Pancreas (tissue), 10 donors: ENCODE measurements at places on chromosomes 11 and 22. TPM values are rescaled to one million over a fixed set of nuclear protein-coding genes. Genes with fewer than 3 reads are reported as not detected.
A peak's percentile ranks its signal among the peaks of the same experiment; 100 is the strongest.

CLTCL1 gene
- 2.3 TPM for total RNA-seq

APOBEC3H gene
- total RNA-seq, result 0.21 TPM

MUC6 gene
- 89.6 TPM for total RNA-seq

SYT12 gene
- 1.4 TPM for total RNA-seq

LARGE1 gene
- 15.7 TPM for total RNA-seq

MRGPRX4 gene
- total RNA-seq, result not detected

SCT gene
- 0.69 TPM for total RNA-seq

IGSF22 gene
- total RNA-seq, result 0.16 TPM

LSP1 gene
- total RNA-seq, result 2.8 TPM

- DNase-seq, result no peak
- no peaks in the 10 kb centered on the region for H3K36me3 ChIP-seq
- H3K4me3 ChIP-seq, result no peak overlapping the region
- no peak overlapping the region for H3K27ac ChIP-seq
- no peaks in the 10 kb centered on the region for H3K27me3 ChIP-seq
Observed at GRCh38 chr11:35487532-35488078, 37.8 kb downstream of the PAMR1 start.

DNA sequence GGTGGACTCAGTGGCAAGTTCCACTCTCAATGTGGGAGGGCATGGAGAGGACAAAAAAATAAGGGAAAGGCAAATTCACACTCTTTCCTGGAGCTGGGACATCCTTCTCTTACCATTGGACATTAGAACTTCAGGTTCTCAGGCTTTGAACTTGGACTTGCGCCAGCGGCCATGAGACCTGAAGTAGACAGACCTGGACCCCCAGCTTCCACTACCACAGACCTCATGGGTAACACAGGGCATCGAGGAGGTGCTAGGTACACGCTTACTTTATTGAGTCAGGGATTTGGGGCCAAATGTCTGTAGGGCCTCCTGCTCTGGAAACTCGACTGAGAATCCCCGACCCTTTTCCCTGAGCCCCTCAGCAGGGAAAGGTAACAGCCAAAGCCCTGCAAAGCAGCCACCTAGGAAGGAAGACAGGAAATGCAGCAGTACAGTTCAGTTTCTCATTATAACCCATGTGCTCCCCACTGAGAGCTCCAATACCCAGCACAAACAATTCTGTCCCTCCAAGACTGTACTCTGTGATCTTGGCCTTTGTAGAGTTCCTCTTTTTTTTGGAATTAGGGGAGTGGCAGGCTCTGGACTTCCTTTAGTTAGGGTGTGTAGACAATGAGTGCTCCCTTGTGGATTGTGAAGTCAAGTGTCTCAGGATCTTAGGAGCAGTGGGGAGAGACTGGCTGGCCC, 5.7 kb downstream of the CHRNA10 start:
- peaks cover 5% of the 10 kb centered on the region for H3K36me3 ChIP-seq
- no peaks in the 10 kb centered on the region for H3K4me1 ChIP-seq
- DNase-seq, result no peak
- H3K27ac ChIP-seq, result no peak overlapping the region

GRCh38 chr22:36520423-36520822, 8.5 kb downstream of the EIF3D start:
- DNase-seq, result no peak
- H3K27ac ChIP-seq, result no peak overlapping the region
- peaks cover 30% of the 10 kb centered on the region for H3K36me3 ChIP-seq
- H3K4me3 ChIP-seq, result no peak overlapping the region

DNA sequence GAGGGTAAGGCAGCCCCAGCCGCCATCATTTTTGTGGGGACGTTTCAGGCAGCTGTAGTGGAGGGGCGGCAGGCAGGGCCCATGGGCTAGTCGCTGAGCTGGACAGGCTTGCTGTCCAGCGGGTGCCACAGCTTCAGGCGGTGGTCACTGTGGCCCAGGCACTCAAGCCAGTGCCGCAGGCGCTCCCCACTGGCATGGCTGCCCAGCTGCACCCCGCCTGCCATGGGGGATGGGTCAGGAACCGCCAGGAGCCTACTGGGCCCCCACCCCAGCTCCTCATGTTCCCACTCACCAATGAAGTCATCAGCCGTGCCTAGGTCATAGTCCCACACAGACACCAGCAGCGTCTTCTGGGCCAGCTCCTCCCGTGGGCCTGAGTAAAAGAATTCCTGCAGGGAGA, 6.0 kb downstream of the NDUFV1 start:
- H3K4me3 ChIP-seq, result no peak overlapping the region
- peaks cover 15% of the 10 kb centered on the region for H3K36me3 ChIP-seq
- no peak overlapping the region for H3K27ac ChIP-seq

DNA sequence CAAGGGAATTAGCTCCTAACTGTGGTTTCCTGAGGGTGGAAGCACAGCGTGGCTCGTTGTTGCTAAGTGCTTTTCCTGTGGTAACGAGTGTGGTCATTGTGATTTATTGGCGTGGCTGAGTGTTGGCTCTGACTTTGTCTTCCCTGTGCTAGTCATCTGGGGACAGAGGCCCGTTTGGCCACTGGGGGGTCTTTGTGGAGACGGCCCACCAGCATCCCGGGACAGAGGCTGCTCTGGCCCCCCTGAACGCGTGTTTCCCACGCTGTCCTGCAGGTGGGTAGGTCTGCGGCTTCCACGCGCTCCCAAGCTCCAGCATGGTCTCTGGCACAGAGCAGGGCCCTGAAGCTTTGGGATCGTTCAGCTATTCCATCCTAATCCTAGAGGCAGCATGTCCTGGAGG, 1040.0 kb downstream of the TBC1D22A start:
- H3K27ac ChIP-seq, result no peak overlapping the region
- no peak for DNase-seq
- H3K4me1 ChIP-seq, result no peaks in the 10 kb centered on the region

DNA sequence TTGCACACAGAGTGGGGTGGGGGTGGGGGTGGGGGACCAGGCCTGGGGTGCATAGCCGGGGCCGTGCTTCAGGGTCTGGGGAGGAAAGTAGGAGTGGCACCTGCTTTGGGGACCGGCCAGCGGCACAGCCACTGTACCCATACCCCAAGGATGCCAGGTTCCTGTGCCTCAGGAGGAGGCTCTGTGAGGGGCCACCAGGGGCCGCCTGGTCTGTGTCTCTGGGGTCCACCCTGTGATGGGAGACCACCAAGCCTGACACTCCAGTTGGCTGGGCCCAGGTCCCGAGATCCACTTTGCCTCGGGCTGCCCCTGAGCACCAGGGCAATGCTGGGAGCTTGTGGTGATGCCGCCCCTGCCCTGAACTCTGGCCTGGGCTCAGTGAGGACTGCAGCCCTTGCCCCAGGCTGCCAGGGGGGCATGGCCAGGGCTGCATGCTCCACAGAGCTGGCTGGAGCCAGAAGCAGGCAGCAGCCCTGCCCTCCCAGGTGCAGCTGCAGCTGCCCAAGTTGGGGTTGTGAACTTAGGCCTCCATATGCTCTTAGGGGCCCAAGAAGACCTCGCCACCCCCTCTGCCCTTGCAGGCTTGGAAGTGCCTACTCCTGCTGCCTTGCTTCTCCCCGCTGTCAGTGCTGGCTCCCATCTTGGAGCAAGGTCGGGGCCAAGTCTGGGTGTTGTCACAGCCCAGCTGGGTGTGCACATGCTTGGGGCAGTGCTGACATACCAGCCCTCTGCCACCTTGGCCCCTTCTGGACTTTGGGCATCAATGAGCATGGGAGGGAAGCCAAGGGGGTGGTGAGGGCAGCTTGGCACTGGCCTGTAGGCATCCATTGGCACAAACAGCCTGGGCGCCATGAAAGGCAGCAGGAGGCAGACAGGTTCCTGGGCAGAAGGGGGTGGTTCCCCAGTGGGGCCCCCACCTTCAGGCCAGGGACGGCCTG, 123.3 kb upstream of the THY1 start:
- no peak overlapping the region for H3K4me3 ChIP-seq
- H3K4me1 ChIP-seq, result no peaks in the 10 kb centered on the region
- H3K27me3 ChIP-seq, result no peaks in the 10 kb centered on the region
- no peak for DNase-seq

GRCh38 chr11:65710421-65710820, 1.6 kb upstream of the KAT5 start:
- H3K36me3 ChIP-seq, result peaks cover 14% of the 10 kb centered on the region
- H3K27me3 ChIP-seq, result no peaks in the 10 kb centered on the region
- DNase-seq, result no peak

DNA sequence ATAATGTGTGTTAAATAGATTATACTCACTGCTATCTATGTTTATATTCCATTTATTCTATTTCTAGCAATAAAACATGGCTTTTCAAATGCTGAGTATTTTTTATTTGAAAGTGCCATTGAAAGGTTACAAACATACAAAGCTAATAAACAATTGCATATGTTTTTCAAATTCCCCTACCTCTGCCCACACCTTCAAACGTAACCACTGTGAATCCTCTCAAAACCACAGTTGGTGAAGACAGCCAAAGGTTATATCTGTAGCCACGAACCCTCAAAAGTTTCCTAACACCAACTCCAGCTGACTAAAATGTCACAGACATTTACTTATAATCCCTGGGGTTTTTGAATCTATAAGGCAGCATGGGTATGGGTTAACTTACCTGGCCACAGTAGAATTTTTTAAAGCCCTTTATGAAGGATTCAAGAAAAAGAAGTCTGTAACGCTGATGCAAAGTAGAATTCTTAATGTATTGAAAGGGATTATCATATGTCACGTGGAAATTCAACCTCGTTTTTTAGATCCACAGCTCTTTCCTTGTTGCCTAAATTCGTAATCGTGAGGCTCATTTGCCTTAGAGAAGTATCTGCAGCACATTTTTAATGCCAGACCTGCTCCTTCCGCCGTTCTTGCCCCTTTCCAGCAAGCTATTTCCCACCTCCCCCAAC, 122.5 kb upstream of the ZC3H12C start:
- no peak overlapping the region for H3K27ac ChIP-seq
- H3K27me3 ChIP-seq, result no peaks in the 10 kb centered on the region
- H3K4me1 ChIP-seq, result no peaks in the 10 kb centered on the region
- H3K36me3 ChIP-seq, result no peaks in the 10 kb centered on the region

DNA sequence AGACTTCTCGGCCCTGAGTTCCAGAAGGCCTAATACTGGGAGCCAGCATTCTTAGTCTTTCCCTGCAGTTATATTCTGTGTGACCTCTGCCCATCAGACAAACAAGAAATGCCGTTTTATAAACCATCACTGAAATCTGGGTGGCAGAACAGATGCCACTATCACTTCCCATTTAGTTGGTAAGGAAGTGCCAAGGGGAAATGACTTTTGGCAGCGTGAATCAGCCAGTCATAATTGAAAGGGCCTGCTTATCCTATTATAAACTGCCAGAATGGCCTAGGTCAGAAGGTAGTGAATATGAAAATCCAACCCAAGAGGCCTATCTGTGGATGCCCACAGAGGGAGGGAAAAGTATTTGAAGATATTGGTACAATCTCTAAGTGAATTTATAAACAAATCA, 646.8 kb upstream of the CCDC90B start:
- H3K4me3 ChIP-seq, result no peak overlapping the region
- H3K36me3 ChIP-seq, result no peaks in the 10 kb centered on the region
- no peak for DNase-seq
- H3K27me3 ChIP-seq, result no peaks in the 10 kb centered on the region
- no peaks in the 10 kb centered on the region for H3K4me1 ChIP-seq

GRCh38 chr11:61042961-61043540, 59.2 kb upstream of the CD5 start:
- no peak overlapping the region for H3K4me3 ChIP-seq
- H3K36me3 ChIP-seq, result no peaks in the 10 kb centered on the region
- H3K4me1 ChIP-seq, result no peaks in the 10 kb centered on the region
- H3K27ac ChIP-seq, result no peak overlapping the region
- H3K27me3 ChIP-seq, result no peaks in the 10 kb centered on the region

- no peaks in the 10 kb centered on the region for H3K36me3 ChIP-seq
- no peak for DNase-seq
- H3K4me3 ChIP-seq, result no peak overlapping the region
- no peak overlapping the region for H3K27ac ChIP-seq
Observed at GRCh38 chr11:125946712-125947418, 1.0 kb downstream of the VSIG10L2 start.

GRCh38 chr11:47408598-47409439, 429 bp downstream of the SLC39A13 start:
- H3K36me3 ChIP-seq, result no peaks in the 10 kb centered on the region
- H3K27me3 ChIP-seq, result no peaks in the 10 kb centered on the region
- peaks cover 14% of the 10 kb centered on the region for H3K4me1 ChIP-seq
- peak overlapping the region; percentile 73 for H3K4me3 ChIP-seq
- H3K27ac ChIP-seq, result peak overlapping the region; percentile 84

DNA sequence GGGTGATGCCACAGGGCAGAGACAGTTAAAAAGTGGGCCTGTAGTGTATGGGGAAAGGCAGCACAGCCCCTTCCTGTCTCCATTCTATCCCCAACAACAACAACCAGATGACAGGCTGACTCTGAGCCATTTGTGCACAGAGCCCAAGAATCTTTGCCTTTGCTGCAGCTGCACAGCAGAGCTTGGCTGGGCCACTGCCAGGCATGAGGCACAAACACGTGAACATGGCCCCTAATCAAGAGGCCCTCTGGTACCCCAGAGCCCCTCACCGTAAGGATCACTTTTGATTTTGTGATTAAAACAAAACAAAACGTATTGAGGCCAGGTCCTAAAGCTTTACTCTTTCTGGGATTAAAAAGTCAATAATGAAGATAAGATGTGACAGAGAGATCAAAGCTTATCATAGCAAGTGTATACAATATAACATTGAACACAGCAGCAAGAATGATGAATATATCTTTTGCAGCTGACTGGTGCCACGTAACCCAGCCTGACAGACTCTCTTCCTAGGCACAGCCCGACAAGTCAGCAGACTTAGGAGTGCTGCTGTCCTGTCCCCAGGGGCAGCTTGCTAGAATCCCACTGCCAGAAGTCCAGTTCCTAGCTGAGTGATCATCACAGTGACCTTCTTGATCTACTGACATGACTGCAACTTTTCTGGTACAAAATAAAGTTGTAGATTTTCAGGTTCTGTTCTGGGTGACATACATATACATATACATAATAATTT, 117.8 kb downstream of the SERGEF start:
- H3K4me3 ChIP-seq, result no peak overlapping the region
- H3K4me1 ChIP-seq, result no peaks in the 10 kb centered on the region
- H3K36me3 ChIP-seq, result no peaks in the 10 kb centered on the region
- no peak for DNase-seq
- no peak overlapping the region for H3K27ac ChIP-seq

- H3K36me3 ChIP-seq, result no peaks in the 10 kb centered on the region
- H3K27me3 ChIP-seq, result no peaks in the 10 kb centered on the region
- H3K4me1 ChIP-seq, result peaks cover 55% of the 10 kb centered on the region
- no peak overlapping the region for H3K4me3 ChIP-seq
Observed at GRCh38 chr22:46039535-46039934, 62.6 kb upstream of the WNT7B start.

- no peaks in the 10 kb centered on the region for H3K4me1 ChIP-seq
Observed at GRCh38 chr11:116517584-116517983, 255.2 kb downstream of the BUD13 start.

- H3K27ac ChIP-seq, result no peak overlapping the region
- no peaks in the 10 kb centered on the region for H3K27me3 ChIP-seq
- H3K4me3 ChIP-seq, result no peak overlapping the region
- no peaks in the 10 kb centered on the region for H3K4me1 ChIP-seq
Observed at GRCh38 chr11:60498853-60499252, 6.3 kb downstream of the MS4A12 start.
